ENCODE measurements at places on chromosomes 1 and 21.

DNA sequence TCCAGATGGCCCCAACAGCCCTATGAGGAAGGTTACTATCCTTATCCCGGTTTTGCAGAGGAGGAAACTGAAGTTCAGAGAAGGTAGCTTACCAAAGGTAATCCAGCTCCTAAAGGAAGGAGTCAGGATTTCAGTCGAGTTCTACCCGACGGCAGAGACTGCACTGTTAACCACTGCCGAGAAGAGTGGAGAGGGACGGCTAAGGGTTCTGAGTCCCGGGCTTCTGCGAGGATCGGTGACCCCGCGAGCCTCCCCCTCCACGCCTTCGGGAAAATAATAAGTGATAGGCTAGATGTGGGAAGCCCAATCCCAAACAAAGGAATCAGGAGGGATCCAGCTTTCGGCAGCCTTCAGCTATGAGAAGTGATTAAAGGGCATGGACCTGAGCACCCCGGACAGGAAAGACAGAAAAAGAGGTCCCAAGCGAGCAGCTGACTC is 587 bp downstream of the TMEM53 start:
- DNase-seq: no peak

- DNase-seq: no peak
Measured at GRCh38 chr1:10679496-10680220, 116.8 kb downstream of the CASZ1 start.

- DNase-seq: no peak
Measured at GRCh38 chr1:113858418-113858817, 13.1 kb downstream of the PTPN22 start.

- no peak for DNase-seq
Measured at GRCh38 chr21:25737421-25737820, 2.6 kb downstream of the GABPA start.

DNA sequence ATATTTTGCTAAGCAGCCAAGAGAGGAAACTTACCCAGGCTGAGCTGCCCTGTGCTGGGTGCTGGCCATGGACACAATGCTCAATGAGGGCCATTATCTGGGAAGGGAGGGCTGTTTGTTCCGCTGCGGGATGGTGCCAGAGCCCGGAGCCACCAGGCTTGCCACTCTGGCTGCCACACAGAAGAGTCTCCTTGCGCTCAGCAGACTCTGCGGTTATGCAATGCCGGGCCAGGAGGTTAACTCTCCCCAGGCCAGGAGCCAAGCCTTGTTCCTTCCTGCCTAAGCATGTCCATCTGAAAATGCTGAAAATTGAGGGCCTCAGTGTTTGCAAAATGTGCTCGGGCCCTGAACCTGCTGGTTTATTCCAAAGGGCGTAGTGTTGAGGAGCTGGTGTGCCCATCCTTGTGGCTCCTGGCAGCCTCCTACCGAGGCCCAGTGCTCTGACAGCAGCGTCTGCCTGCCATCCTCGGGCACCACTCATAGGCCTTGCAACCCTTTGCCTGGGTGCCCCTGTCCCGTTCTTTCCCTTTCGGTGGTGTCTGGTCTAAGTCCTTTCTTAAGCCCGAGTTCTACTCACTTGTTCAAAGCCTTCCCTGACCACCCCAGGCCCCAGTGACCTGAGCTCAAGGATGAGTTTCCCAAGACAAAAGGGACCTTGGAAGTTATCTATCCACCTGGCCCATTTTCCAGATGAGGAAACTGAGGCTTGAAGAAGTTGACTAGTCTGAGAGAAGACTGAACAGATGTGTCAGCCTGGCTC is 133.8 kb upstream of the EDN2 start:
- peak; percentile 39 for DNase-seq

DNA sequence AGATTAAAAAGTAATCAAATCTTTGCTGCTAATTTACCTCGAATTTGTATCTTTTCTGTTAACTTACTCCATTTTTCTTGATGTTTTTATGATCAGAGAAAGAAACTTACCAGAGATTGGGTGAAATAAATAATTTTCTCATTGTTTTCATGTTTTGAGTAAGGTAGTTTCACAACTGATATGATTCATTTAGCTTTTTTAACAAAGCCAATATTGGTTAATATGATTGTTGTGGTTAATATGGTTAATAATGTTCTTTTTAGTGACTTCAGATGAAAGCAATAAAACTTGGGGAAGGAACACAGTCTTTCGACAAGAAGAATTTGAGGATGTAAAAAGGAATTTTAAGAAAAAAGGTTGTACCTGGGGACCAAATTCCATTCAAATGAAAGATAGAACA is 48.1 kb downstream of the MAP3K21 start:
- no peak for DNase-seq

GRCh38 chr21:41481191-41481590 is 26.8 kb downstream of the TMPRSS2 start:
- no peak for DNase-seq

All from hypothalamus (tissue), 51 donors.